T-helper 22 cell (primary cell): ENCODE measurements at places on chromosomes 3 and 15.

DNA sequence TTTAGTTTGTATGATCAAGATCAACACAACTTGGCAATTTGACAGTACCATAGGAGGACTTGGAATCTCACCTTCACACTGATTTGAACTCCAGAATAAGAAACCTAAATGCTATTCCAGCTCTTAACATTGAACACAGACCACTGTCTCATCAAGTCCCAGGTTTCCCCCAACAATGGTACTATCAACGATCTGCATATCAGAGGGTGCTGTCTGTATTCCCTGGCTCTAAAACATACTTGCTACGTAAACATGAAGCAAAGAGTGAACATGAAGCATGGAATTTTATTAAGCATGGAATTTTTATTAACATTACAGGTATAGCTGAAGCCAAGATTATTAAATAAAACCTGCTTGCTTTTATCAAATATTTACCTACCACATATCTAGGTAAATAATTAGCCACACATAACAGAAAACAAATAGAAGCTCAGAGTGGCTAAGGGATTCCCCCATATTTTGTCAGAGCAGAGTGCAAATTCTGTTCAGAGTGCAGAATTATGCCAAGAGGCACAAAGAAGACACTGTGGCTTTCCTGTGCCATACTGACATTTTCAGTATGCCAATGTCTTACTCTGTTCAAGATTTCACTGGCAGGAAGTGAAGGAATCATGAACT lies 22.2 kb upstream of the RIOX2 start:
- no peak for DNase-seq

DNA sequence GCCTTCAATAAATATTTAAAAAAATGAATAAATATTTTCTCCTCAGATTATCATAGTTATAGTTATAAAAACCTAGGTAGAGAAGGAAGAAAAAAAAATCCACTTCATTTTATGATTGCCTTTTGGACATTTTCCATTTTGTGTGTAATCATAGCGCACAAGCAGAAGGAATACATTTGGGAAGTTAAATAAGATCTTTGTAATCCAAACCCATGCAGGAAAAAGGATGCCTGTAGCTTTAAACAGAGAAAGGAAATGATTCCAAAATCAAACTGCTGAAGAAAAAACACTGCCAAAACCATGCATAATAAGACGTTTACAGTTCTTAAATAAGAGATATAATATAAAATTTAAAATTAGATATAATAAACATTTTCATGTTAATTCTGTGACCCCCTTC lies 7.4 kb upstream of the CCDC54 start:
- DNase-seq, result no peak

DNA sequence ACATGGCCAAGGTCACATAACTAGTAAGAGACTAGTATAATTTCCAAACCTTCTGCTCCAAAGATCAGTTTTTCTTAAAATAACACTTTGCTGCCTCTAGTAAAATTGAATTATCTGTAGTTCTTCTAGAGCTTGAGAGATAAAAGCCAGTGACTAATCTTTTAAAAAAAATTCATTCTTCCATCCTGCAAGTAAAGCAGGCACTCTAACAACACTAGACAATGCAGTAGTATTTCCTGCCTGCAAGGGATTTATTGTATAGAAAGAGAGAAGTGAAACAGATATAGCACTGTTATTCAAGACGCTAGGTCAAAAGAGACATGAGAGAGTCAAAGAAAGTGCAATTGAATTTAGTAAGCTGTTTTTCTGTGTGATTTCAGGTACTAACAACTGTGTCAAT lies 159.5 kb upstream of the TBC1D5 start:
- DNase-seq, result no peak

- no peak for DNase-seq
Observed at GRCh38 chr3:171056528-171056927, 30.0 kb upstream of the SLC2A2 start.

- no peak for DNase-seq
Observed at GRCh38 chr3:98770261-98771039, 7.3 kb downstream of the ST3GAL6 start.

DNA sequence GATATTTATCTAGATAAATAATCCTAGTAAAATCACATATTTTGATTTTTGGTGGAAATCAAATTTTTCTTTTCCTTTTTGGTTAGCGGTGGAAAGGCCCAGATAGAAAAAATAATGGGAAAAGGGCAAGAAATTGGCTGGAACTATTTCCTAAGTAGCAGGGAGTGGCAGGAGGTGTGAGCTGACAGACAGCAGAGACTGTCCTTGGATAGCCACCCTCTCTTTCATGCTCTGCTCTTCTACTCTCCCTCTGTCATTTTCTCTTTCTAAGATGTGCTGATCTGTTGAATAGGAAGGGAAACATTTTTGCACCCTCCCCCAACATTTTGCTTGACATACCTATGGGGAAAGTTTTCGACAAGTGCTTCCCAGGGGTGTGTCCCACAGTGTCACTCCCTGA lies 18.9 kb upstream of the ONECUT1 start:
- DNase-seq, result no peak

- no peak for DNase-seq
Observed at GRCh38 chr3:109952924-109953323, 615.6 kb upstream of the DPPA4 start.

- DNase-seq, result no peak
Observed at GRCh38 chr15:67719330-67719959, 105.9 kb upstream of the SKOR1 start.

GRCh38 chr3:124248471-124249028 lies 256.6 kb upstream of the ROPN1 start:
- DNase-seq, result no peak
